ENCODE measurements at places on chromosomes 7 and 10. TPM values are rescaled to one million over a fixed set of nuclear protein-coding genes. Genes with fewer than 3 reads are reported as not detected.
A peak's percentile ranks its signal among the peaks of the same experiment; 100 is the strongest.

The LBX1 gene
- not detected for polyA plus RNA-seq

The MKX gene
- polyA plus RNA-seq: 0.10 TPM

The WASHC2A gene
- 22.6 TPM for polyA plus RNA-seq

The NYAP1 gene
- 1.5 TPM for polyA plus RNA-seq

The PAPSS2 gene
- polyA plus RNA-seq: 63.3 TPM

The UBTD1 gene
- polyA plus RNA-seq: 57.5 TPM

GRCh38 chr10:121373411-121373810, 224.8 kb downstream of the FGFR2 start:
- DNase-seq: no peak

DNA sequence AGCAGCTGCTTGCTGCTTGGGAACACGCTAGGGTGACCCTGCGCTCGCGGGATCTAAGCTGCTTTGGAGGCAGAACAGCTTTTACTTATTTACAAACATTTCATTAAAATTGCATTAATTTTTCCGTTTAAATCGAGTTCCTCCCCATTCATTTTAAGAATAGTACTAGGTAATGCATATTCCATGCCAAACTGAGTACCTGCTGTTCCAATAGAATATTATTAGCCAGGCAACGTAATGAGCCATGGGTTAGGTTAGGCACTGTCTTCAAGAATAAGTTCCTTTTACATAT, 860 bp downstream of the EXOC6 start:
- DNase-seq: peak; percentile 30

DNA sequence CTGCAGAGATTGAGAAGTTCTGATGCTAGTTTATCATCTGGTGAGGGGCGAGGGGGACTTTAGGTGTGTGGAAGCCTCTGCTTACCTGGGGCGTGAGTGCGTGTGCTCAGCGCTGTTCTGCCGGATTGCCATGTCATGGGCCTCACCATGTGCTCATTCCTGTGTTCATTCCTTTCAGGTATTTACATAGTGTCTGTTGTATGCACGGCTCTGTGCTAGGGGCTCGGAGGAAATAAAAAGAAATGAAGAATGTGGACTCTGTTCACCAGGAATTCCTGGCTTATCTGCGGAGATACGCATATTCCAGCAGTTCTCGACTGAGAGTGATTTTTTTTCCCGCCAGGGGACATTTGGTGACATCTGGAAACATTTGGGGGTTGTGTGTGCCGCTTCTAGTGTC, 152.0 kb downstream of the CAMK1D start:
- DNase-seq: no peak

- no peak for DNase-seq
These were observed 3.8 kb downstream of the MAD1L1 start for GRCh38 chr7:2228921-2229320.

DNA sequence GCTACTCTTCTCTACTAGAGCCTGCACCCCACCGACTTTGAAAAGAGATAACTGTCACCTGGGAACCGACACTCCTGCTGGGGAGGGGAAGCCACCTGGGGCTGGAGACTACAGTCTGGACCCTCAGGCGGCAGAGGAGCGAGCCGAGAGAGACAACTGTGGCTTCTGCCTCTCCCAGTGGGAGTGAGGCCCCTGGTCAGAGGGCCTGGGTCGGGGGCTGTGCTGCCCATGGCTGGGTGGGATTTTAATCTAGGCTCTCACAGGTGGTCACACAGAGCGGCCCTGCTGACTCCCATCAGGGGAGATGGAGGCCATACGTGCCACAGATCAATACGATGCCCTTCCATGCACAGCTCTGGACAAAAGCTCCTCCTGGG, 372.1 kb downstream of the DNAJB6 start:
- DNase-seq: no peak

GRCh38 chr7:43431020-43431595, 151.8 kb upstream of the STK17A start:
- peak; percentile 8 for DNase-seq

- peak; percentile 74 for DNase-seq
These were observed 35.4 kb downstream of the JMJD1C start for GRCh38 chr10:63430091-63430998.

GRCh38 chr7:94829987-94830386, 77.4 kb upstream of the PPP1R9A start:
- DNase-seq: no peak

DNA sequence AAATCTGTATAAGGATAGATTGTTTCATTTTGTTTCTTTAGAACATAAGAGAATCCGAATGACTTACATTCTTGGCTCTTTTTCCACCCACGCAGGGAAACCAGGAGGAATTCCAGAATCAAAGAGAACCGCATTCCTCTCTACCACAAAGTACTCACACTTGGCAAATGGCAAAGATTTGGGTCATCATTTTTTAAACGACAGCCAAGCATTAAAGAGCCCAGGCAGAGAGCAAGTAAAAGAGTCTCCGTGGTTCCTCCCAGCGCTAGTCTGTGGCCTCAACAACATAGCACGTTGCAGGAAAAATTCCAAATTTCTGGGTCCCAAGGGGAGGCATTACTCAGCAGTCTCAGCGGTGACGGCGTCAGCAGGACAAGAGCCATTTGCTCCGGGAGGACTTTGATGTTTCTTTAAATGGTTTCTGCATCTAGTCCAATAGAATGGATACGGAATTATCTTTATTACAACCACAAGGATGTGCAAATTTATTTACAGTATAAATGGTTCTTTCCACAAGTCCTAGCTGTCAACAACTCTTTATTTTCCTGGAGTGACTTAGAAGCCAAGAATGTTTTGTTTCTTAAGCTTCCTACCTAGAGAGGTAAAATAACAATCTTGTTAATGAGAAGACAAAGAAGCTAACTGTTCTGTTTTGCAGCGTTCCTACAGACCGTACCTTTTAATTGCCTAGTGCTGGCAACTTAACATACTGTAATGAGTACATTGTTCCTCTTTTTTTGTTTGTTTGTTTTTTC, 232.5 kb downstream of the SKIDA1 start:
- peak; percentile 98 for DNase-seq

- peak; percentile 22 for DNase-seq
These were observed 94.7 kb upstream of the PRSS58 start for GRCh38 chr7:142352543-142352942.

- no peak for DNase-seq
These were observed 16.2 kb downstream of the TNS3 start for GRCh38 chr7:47565640-47566250.
